ENCODE measurements at places on chromosomes 2 and 18.

DNA sequence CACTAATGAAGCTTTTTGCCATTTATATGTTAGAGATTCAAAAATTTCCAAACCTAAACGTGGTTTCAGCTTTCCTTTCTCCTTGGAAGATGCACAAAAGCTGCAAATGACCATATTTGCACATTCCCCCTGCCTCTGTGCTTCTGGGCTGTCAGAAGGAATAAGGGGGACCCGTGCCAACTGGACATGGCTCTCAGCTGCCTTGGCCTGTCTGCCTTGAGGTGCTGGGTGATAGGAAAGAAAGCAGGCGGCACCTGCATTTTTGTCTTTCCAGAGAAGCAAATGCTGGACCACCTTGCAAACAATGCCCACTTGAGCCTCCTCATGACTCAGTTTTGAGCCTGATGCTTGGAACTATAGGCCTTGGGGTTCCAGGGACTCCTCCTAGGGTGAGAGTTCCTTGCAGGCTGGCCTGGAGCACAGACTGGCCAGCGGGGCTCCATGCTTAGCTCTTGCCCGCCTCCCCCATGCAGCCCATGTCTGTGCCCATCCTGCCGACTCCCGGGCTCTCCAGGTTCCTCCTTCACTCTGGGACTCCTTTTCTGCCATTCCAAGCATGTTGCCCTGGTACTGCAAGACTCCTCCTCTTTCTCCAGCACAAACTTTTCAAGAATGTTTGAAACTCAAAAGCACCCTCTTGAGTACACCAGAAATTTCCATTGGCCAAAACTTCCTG lies 109.0 kb upstream of the EPAS1 start:
- no peak for DNase-seq

DNA sequence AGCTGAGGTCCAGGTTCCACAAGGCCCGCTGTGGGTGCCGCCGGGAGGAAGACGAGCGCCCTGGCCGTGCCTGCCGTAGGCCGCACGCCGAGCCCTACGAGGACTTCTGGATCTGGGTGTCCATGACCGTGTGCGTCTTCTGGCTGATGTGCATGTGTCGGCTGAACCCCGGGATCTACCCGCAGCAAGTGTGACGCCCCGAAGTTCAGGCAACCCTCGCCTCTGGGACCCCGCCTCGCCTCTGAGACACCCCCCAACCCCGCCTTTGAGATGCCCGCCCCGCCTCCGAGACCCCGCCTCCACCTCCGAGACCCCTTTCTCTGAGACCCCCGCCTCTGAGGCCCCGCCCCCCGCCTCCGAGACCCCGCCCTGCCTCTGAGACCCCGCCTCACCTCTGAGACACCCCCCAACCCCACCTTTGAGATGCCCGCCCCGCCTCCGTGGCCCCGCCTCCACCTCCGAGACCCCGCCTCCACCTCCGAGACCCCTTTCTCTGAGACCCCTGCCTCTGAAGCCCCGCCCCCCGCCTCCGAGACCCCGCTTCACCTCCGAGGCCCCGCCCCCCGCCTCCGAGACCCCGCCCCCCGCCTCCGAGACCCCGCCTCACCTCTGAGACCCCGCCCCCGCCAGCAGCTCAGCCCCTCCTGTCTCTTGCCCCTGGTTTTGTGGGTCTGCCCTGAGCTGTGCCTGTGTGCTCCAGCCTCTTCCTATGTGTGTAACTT lies 3.7 kb downstream of the RTP5 start:
- peak; percentile 20 for DNase-seq

- DNase-seq: no peak
Measured at GRCh38 chr2:144747571-144747970, 227.7 kb upstream of the ZEB2 start.

DNA sequence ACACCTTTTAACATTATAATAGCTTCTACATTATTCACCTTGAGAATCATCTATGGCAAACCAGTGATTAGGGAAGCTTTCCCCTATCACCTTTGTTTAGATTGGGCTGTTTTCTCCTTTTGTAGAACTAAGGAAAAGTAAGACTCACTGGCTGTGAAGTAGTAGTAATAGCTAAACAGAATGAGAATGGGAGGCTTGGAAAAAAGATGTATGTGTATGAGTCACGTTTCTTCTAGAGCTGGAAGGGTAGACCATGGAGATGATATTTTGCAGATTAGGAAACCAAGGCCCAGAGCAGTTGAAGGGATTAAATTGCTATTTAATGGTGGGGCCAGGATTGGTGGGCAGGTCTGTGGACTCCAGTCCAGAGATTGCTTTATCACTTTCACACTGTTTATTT lies 214.5 kb downstream of the MCFD2 start:
- DNase-seq: no peak

DNA sequence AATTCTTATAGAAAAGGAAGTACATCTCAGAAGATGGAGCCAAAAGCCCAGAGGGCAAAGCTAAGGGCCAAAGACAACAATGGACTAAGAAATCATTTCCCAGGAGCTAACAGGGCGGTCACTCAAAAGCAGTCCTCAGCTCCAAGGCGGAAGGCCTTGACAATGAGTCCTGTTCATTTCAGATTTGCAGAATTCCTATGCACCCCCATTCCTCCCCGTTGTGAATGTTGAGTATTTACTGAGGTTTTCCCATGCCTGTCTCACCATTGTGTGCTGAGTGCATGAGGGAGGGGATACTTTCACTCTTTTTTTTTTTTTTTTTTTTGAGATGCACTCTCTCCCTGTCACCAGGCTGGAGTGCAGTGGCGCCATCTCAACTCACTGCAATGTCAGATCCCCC lies 18.8 kb upstream of the DTNB start:
- no peak for DNase-seq

GRCh38 chr2:19351899-19352697 lies 6.3 kb downstream of the OSR1 start:
- DNase-seq: no peak

DNA sequence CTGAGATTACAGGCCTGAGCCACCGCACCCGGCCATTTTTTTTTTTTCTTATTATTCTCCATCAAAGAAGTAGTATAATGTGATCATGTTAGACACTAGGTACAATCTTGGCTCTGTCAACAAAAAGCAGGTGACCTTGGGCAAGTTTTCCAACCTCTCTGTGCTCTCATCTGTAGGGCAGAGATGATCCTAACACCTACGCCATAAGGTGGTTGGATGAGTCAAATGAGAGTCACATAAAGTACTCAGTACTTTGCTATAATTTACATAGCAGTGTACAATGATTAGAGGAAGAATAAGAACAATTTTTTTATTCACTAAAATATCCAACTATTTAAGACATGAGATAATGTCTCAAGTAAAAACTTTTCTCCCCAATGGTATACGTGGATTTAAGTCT lies 128.6 kb downstream of the TGIF1 start:
- no peak for DNase-seq

DNA sequence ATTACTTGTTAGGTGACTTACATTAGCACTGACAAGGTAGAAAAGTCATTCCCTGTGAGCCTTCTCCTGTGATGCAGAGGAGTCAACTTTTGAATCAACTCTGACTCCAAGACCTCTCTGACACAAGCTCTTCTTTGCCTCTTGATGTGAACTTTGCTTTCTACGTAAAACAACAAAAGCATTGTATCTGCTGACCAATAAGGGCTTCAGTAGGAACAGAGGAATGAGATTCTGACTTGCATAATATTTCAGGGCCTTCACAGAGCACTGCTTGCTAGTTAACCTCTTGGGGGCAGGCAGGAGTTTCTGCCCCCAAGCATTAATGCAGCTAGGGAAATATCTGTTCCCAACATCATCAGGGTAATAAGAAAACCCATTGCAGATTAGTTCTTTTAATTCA lies 791.5 kb downstream of the BCL11A start:
- DNase-seq: no peak

GRCh38 chr2:238133499-238134392 lies 4.7 kb upstream of the KLHL30 start:
- no peak for DNase-seq

DNA sequence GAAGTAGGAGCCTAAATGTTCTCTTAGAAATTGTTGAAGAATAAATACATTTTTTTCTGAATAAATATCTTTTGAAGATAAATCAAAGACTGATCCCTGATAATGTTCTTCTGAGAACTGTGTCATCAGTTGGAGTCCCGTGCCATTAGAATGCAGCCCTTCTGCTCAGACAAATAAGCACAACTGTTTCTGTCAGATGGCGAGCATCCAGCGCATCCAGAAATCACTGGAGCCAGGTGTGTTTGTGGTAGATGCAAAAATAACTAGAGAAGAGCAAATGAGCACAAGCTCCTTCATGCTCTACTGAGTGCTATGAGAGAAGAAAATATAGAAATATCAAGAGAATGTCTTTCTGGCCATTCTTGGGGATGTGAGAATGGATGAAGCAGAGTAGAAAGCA lies 573.7 kb downstream of the THSD7B start:
- DNase-seq: no peak

DNA sequence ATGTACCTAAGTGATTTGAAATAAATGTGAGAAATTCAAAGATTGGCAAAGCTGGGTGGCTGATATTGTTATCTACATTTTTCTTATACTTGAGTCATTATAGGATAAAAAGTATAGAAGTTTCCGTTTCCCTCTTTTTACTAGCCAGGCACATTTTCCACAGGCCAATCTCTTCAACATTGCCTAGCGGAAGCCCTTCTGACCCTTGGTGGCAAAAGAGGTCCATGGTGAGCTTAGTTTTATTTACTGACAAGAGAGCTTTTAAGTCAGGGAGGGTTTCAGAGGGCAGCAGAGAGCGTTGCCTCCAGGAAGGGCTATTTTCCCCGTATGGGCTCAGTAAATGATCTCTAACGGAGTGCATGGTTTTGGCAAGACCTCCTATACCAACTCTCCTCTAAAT lies 15.1 kb upstream of the RHOB start:
- no peak for DNase-seq

DNA sequence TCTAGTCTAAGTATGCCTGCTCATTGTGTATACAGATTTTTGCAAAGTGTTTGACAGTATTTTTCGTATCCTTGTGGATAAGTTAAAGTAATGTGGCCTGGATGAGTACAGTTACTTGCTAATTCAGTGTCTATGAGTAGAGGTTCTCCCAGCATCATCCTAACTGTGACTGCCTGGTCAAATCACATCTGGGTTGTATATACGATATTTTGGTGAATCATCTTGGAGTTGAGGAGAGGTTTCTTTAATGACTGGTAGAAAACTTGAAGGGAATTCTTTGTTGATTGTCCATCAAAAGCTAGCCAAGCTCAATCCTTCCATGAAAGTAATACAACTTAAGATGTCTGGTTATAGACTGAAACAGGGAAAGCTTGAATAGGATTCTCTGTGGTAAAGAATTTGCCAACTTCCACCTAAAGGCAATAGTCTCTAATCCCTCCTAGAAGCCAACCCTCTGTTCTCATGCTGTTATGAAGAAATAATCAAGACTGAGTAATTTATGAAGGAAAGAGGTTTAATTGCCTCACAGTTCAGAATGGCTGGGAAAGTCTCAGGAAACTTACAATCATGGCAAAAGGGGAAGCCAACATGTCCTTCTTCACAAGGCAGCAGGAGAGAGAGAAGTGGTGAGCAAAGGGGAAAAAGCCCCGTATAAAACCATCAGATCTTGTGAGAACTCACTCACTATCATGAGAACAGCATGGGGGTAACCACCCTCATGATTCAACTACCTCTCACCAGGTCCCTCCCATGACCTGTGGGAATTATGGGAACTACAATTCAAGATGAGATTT lies 19.4 kb upstream of the RALBP1 start:
- DNase-seq: no peak

DNA sequence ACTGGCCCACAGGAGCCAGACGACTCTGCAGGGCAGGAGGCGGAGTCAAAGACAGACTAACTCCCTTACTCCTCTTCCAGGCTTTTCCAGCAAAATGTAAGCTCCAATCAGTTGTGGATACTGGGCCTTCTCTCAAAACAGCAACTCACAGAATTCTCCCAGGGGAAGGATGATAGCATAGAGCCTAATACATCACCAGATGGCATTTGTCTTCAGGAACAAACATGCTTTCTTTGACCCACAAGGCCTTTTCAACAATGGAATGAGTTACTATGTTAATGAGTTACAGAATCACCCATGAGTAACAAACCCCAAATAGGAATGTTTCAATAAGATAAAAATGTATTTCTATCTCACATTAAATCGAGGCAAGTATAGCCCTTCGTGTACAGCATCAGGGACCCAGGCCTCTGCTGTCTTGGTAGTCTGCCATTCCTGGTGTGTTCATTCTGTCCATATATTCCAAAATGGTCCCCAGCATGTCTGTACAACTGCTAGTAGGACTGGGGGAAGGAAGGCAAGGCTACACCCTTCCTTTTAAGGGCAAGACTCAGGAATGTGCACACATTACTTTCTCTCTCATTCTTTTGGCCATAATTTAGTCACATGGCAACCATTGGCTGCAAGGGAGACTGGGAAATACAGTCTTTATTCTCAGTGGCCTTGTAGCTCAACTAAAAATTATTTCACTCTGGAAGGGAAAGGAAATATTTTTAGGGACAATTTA lies 76.4 kb downstream of the BOD1L2 start:
- no peak for DNase-seq

GRCh38 chr18:59900222-59901128 lies 679 bp downstream of the PMAIP1 start:
- DNase-seq: peak; percentile 47

DNA sequence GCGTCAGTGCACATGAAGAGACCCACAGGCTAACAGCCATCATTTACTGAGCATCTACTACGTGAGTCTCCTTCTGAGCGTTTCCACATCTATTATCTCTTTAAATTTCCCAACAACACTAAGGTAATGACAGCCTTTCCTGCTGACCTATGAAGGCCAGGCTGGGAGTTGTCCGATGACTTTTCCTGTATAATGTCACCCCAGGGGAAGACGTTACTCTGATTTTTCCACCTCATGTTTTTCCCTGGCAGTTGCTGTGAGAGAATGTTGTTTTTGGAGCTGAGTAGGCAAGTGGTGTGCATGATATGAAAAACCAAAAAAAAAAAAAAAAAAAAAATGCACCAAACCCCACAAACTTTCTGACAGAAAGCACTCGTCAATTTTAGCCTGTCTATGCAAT lies 207.6 kb downstream of the SLC8A1 start:
- DNase-seq: peak; percentile 23

- no peak for DNase-seq
Measured at GRCh38 chr2:55891671-55892094, 31.9 kb downstream of the EFEMP1 start.

- DNase-seq: no peak
Measured at GRCh38 chr2:98538280-98539041, 69.9 kb downstream of the COA5 start.

DNA sequence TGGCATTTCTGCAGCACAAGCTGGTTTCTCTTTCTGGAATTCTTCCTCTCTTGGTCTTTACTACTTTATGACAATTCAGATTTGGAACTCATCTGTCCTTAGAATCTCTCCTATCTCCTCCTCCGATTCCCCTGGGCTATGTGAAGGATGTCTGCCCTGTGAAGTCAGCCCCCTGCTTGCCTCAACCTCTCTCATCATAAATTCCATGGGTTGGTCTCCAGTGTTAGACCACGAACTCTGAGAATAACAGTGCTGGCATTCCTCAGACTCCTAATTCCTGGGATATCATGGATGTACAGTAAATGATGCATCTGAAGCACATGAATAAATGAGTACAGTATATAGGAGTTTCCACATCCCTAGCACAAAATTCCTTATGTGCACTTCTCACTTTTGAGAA lies 21.0 kb upstream of the CYRIA start:
- no peak for DNase-seq

GRCh38 chr18:79522451-79523205 lies 126.9 kb downstream of the NFATC1 start:
- peak; percentile 21 for DNase-seq

- DNase-seq: no peak
Measured at GRCh38 chr18:4251873-4252272, 203.2 kb downstream of the DLGAP1 start.

- no peak for DNase-seq
Measured at GRCh38 chr2:64391424-64391823, 62.5 kb upstream of the LGALSL start.

GRCh38 chr2:175251425-175252041 lies 70.0 kb upstream of the ATP5MC3 start:
- DNase-seq: no peak

Measured in femur (tissue), 1 donor.